HS-5 (cell line): ENCODE measurements at places on chromosomes 1 and 21.

GRCh38 chr1:236168716-236169429 is 26.5 kb downstream of the GPR137B start:
- DNase-seq, result peak; percentile 19

DNA sequence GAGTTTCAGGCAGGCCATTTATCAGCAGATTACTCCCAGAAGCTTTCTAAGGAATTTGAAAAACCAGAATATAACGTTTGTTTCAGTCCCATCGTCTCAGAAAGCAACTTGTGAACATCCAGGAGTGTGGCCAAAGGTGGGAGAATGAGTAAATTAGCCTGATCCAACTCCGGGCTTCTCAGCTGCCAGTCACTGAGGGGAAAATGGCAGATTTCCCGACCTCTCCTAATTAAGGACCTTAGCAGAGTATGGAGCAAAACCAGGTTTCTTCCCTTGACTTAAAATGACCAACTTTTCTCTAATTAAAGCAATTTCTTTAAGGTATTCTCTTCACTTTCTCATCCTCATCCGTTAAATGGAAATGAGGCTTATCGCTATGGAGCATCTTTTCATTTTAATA is 1.0 kb downstream of the CORT start:
- no peak for DNase-seq

DNA sequence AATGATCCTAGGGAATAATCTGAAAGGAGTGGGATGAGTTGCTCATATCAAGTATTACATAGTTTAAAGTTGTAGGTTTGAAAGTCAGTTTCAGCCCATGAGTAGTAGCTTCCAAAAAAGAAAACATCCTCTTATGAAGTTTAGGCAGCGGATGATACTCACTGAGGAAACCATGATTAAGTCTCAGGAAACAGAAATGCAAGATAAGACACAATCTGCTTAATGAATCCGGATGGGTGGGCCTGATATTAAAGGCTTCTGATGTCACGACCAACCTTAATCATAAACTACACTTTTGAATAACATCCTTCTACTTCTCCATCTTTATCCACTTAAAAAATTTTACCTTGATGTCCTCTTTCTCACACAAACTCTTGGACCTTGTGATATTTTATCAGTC is 61.8 kb downstream of the S1PR1 start:
- DNase-seq, result no peak

GRCh38 chr1:219374636-219375035 is 201.0 kb downstream of the LYPLAL1 start:
- no peak for DNase-seq

GRCh38 chr1:31643976-31644559 is 608 bp downstream of the PEF1 start:
- no peak for DNase-seq

DNA sequence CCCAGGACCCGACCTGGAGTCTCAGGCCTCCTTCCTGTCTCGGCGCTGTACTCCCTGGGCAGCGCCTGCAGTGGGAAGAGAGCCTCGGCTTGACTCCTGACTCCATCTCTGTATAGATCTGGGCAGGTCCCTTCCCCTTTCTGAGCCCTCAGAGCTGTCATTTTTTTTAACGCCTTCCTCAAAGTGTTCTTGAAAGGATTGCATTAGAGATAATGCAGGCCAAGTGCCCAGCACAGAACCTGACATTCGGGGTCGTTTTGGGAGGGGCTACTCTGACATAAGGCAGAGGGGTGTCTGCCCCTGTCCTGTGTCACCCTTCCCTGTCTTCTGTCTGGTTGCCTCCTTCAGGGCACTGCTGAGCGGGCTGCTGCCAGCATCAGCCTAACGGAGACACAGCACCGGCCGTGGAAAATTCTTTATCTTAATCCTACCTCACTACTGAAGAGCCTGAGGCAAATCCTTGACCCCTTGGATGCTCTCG is 271.6 kb downstream of the TRABD2B start:
- DNase-seq, result no peak

DNA sequence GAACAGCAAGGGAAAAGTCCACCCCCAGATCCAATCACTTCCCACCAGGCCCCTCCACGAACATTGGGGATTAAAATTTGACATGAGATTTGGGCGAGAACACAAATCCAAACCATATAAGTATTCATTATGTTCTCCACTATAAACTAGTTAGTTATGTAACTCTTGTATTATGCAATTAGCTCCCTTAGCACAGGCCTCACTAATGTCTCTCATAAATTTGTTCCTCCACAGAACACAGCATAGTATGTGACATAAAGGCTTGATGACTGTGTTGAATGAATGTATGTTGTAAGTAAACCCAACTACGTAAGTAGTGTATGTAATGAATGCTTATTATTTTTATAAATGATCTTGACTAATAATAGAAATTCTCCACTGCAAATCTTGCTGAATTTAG is 223.3 kb upstream of the ZRANB2 start:
- no peak for DNase-seq
